Fibroblast of the aortic adventitia (primary cell): ENCODE measurements at places on chromosomes 4 and X.

GRCh38 chr4:56607926-56608325, 73.2 kb downstream of the HOPX start:
- DNase-seq = no peak

DNA sequence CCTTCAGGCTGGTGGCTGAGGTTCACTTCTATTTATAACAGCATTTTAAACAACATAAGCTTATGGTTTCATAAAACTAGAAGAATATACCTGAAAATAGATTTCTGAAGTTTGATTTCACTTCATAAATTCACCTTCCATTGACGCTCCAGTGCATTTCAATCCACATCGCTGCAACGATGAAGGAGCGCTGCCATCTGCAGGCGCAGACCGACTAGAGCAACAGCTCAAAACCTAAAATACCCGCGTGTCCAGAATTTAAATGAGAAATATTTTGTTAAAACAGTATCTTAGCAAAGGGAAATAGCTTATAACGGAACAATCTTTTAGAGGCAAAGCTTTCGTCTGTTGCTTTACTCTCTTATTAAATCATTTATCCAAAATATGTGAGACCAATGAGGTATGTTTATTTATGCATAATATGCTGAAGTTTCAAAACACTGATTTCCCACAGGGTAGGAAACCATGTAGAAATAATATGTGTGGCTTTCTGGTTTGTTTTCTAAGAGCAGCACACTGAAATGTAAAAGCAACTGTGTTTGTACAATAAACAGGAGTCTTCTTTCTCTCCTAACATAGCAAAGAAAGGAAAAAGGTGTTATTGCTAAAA, 816.4 kb upstream of the FRG1 start:
- DNase-seq = no peak

- DNase-seq = peak; percentile 19
Observed at GRCh38 chrX:18698737-18699650, 8.5 kb upstream of the PPEF1 start.

DNA sequence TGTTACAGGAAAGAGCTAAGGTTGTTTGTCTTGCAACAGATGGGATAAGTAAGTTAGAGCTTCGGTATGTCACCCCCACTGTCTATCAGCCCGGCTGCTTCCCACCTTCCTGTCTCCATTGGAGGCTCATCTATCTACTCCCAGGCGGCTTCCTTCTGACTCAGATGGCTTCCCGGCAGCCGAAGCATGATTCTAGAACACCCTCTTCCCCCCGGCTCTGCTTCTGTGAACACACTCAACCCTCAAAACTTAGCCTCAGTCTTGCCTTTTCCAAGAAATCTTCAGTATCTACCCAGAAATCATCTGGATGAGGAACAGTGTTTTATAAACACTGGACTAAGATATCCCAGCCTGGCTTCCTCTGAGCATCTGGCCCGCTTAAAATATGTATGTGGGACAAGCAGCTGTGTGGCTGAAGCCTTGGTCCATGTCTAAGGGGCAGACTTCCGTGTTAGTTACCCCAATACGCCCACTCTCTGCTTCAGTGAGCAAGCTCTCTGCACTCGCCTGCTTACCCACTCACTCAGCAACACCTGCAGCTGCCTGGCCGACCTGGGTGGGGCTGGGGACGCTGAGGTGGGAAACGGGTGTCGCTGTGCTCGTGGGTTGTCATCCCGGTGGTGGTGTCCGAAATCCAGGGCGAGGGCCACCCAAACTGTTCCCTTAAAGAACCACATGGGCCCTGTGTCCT, 12.0 kb upstream of the SLC2A9 start:
- DNase-seq = peak; percentile 62

DNA sequence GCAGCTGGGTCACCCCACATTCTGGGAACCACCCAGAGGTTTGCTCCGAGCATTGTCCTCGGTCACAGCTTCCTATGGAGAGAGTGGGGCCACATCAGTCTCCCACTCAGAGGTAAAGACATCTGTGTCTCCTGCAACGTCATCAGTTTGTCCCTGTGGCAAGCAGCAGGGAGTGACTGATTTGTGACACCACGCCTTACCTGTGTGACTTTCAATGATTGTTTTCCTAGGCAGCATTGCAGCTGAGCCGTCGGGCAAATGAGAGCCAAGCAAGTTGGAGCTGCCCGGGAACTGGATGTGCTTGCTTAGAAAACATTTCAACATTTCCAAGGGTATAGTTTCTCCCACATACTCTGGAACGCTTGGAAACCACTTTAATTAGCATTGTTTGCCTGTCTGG, 29.7 kb upstream of the HELT start:
- no peak for DNase-seq

GRCh38 chrX:2474963-2475726, 25.6 kb downstream of the DHRSX start:
- no peak for DNase-seq

- no peak for DNase-seq
Observed at GRCh38 chr4:138774940-138775339, 240.6 kb upstream of the NOCT start.

DNA sequence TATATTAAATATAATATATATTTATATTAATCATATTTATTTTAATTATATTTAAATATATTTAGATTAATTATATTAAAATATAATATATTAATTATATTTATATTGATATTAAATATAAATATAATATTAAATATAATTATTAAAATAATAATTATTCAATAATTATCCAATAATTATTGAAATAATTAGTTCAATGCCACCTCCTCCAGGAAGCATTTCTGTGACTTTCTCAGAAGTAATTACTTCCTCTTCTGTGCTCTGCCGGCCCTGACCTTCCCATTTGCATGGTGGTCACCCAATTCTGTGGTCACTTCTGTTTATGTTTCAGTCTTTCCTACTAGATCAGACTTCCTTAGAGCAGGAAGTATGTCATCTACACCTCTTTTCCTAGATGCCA, 45.8 kb downstream of the EVC2 start:
- DNase-seq = no peak

DNA sequence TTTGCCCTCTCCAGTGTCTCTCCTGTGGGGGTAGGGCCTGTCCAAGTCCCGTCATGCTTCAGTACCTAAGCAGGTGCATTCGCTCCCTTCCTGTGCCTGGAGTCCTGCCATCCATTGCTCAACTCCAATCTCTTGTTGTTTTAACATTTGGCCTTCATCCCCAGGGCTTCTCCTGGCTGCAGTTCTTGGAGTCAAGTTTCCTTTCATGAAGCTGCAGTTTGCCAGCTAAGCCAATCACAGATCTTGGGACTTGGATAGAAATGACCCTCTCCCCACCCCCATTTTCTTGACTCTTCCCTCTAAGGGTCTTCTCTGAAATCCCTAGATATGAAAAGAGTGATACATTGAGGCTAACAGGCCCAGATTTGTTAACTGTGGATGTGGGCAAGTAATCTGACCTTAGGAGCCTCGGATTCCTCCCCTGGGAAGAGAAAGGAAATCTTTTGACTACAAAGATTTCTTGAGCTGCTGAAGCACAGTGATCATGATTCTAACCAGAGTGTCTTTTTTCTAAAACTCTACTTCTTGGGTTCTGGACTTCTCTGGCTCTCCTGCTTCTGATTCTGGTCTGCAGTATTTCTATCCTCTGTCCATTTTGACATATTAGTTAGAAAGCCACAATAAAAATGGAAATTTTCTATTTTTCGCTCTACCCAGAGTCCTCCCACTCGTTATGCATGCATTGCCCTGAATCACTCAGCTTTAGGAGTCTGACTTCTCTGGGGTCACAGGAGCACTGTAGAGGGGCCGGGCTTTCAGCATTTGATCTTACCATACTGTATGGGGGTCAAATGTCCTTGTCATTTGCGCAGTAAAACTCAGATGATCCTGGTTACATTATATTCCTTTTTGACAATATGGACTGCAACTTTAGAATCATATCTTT, 61.0 kb downstream of the CHRNA9 start:
- DNase-seq = peak; percentile 51

- DNase-seq = no peak
Observed at GRCh38 chr4:84847978-84848377, 118.5 kb downstream of the WDFY3 start.

DNA sequence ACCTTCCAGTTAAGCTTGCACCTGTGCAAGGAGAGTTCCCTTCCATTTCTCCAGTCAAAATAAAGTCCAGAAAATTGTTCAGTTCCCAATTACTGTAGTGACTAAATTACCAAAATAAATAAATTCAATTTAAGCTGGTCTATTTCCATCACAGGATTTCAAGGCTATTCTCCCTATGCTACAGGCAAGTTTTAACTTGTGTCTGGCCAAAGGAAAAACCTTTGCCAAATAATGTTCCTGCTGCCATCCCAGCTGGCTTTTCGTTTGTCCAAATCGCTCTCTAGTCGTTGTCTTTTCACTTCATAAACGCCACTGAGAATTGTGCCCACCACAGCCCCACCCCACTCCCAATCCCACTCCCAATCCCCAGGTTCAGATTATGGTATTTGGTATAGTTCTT, 2.4 kb downstream of the KCTD8 start:
- DNase-seq = no peak

DNA sequence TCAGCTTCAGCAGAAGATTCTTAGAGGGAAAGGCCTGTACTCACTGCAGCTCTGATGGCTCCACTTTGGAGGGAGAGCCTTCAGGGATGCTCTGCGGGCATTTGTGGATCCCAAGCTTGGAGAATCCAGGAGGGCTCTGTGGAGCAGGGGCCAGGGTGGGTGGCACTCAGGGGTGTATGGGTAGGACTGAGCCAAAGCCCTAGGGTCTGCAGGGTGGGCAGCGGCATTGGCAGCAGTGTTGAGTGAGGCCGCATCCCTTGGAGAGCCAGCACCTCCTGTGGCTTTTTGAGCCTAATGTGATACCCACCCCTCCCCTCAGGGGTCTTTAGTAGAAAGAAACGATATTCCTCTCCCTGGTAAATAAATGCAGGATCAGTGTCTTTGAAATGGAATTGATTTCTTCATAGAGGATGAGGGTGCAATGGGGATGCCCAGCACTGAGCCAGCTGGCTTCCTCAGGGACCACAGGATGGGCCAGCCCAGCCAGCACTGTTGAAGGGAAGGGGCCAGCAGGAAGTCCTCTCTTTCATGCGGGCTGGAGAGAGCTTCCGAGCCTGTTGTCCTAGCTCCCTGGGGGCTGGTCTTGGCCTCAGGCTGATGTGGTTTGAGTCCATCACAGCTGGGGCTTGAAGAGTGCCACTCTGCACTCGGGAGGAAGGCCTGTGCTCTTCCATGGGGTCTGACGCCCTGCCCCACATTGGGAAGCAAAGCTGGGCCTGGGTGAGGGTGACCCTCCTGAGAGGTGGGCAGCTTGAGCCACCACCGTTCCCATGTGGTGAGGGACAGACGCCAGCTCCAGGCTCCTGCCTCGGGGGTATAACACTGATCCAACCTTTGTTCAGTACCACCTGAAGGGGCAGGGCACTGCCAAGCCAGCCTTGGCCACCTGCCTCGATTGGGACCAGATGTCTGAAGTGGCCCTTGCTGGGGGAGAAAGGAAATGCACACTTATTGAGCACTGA, 49.5 kb downstream of the PSAPL1 start:
- DNase-seq = no peak

DNA sequence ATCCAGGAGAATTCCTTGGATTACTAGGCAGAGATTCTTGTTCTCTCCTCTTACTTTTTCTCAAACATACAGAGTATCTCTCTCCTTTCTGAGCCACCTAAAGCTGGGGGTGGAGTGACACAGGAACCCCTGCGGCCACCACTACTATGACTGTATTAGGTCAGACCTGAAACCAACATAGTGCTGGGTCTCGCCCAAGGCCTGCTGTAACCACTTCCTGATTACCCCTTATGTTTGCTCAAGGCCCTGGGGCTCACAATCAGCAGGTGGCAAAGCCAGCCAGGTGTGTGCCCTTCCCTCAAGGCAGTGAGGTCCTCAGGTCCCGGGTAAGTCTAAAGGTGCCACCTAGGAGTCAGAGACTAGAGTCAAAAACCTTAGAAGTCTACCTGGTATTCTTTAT, 166.4 kb downstream of the PARM1 start:
- DNase-seq = no peak

- peak; percentile 57 for DNase-seq
Observed at GRCh38 chr4:147312376-147313046, 168.4 kb upstream of the EDNRA start.

DNA sequence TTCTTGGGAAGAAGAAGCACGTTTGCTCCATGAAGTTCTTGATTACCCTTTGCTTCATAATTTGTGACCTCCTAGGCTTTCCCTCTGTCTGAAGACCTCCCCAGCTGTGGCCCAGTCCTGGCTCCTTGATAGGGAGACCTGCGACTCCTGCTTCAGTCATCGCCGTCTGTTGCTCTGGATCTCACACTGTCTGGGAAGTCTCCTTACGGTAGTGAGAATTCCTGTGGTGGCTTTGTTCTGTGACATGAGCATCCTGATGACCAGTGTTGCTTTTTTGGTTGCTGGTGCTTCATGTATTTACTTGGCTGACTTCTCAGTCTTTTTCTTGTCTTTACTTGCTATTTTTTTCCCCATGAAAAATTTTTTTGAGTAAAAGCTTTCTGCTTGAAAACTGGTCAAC, 44.2 kb downstream of the JADE1 start:
- DNase-seq = no peak

GRCh38 chr4:85787133-85787532, 312.2 kb downstream of the ARHGAP24 start:
- peak; percentile 85 for DNase-seq

DNA sequence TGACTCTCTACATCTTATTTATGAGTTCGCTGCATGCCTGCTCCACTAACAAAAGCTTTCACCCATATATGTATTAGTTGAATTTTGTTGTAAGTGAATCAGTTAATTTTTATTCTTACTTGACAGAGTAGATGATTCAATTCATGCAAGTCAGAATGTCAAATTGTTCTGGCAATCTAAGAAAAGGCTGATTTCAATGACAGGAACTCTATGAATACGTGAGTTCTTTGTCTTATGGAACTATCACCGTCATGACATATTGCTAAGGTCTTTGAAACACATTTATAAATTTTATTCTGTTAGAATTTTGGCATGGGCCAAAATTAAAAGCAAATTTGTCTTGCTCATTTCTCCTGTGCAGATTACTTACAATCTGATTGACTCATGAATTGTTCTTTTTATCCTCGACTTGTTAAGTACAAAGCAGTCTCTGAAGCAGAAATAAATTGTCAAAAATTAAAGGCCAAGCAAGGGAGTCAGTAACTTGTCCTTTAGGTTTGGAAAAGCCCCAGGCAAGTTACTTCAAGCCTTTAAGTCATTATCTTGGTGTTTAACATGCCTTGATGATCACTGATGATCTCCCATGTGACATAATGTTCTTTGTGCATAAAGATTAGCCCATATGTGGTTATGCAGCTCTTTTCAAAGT, 89.0 kb upstream of the GC start:
- no peak for DNase-seq

DNA sequence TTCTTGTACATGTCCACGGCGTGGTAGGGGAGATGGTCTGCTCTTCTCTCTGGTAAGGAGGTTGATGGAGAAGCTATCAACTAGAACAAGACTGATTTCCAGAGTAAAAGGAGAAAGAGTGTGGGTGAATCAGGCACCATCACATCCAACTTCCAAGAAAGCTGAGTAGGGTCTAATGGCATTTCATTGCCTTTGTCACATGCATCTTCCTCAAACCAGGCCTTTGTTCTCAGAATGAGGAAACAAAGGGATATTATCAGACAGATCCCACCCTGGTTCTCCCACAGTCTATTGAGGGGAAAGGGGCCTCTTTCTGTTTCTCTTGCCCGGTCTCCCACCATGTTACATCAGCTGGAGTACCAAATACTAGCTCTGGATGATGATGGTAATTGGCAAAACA, 160.2 kb upstream of the RBPJ start:
- no peak for DNase-seq

GRCh38 chrX:53084043-53084570, 1.9 kb downstream of the TSPYL2 start:
- DNase-seq = no peak

- no peak for DNase-seq
Observed at GRCh38 chr4:142801966-142802365, 44.1 kb downstream of the INPP4B start.
